Upper lobe of left lung (tissue), 6 donors: ENCODE measurements at places on chromosomes 7 and 10.

DNA sequence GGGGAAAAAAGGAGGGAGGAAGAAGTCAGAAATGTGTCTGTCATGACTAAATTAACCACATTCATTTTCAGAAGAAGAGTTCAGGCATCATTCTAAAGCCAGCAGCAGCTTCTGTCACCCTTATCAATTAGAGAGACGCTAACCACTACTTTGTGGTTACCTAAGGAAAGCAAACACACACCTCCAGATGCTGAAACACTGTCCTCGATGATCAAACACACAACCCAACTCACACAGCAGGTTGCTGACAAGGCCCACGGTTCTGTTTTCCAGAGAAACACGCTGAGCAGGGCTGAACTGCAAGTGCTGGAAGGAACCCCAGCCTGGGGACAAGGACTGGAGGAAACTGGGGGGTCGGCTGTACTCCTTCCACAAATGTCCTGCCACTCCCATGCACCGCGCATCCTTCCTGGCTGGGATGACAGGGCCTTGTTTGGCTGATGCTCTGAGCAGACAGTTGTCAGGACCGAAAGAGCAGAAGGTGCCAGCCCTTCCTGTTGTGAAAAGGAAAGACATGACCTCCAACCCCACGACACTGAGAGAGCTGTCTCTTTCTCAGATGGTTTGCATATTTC lies 36.6 kb downstream of the PRKCQ start:
- DNase-seq: no peak
- H3K36me3 ChIP-seq: no peaks in the 10 kb centered on the region
- H3K27ac ChIP-seq: peak overlapping the region; percentile 58
- no peaks in the 10 kb centered on the region for H3K27me3 ChIP-seq
- peaks cover 13% of the 10 kb centered on the region for H3K4me1 ChIP-seq
- H3K4me3 ChIP-seq: no peak overlapping the region

DNA sequence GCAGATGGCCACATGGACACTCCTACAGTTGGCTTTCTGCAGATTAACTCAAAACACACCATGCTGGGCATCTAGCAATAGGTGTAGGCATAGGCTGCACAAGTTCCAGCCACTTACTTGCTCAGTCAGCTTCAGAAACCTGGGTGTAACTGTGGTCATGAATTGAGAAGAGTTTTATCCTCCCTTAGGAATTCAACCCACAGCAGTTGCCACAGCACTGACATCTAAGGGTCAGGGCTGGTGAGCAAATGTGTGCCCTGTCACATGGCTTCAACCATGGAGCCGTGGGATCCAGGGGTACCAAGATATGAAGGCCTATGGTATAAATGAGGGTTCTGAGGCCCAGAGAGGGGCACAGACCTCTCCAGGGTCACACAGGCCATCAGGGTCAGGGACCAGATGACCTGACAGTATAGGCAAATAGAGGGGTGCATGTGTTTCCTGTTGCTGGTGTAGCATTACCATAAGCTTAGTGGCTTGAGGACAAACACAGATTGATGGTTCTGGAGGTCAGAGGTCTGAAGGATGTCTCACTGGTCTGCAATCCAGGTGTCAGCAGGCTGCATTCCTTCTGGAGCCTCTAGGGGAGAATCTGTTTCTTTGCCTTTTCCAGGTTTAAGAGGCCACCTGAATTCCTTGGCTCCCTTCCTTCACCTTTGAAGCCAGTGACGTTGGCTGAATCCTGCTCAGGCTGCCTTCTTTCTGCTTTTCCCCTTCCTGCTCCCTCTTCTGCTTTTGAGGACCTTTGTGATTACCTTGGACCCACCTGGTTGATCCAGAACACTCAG lies 24.1 kb downstream of the MINDY4 start:
- no peaks in the 10 kb centered on the region for H3K36me3 ChIP-seq
- H3K27me3 ChIP-seq: no peaks in the 10 kb centered on the region
- no peak overlapping the region for H3K27ac ChIP-seq
- H3K4me1 ChIP-seq: peaks cover 17% of the 10 kb centered on the region
- H3K4me3 ChIP-seq: no peak overlapping the region

GRCh38 chr10:97474918-97475317 lies 23.3 kb downstream of the MMS19 start:
- H3K4me1 ChIP-seq: no peaks in the 10 kb centered on the region
- H3K27me3 ChIP-seq: no peaks in the 10 kb centered on the region
- H3K4me3 ChIP-seq: no peak overlapping the region
- H3K27ac ChIP-seq: peak overlapping the region; percentile 41

DNA sequence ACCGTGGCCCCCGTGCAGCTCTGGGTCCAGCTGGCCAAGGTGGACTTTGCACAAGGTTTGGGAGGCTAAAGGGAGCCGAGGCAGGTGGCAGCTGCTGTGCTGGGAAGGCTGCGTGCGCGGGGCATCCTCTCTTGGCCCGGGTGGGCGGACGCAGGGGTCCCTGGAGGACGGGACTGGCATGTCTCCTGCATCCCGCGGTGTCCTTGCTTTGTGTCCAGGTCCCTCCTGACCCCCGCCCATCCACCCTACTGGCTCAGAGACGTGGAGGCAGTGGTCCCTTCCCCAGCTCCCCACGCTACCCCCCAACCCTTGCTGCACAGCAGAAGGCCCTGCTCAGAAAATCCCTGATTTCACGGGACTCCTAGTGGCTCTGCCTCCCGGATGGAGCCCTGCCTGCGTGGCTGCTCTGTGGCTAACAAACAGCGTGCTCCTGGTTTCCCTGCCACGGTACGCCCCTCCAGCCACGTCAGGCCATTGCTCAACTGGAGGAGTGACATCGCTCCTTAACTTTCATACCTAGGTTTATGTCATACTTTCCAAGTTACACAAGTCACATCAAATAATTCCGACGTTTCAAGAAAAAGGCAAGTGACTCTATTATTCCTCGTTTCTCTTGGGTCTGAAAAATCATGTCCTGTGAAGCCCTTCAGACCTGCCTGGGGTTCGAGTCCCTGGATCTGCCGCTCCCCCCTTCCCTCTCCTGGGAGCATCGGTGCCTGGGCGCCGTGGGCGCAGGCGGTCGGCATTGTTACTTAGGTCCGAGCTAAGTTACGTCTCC lies 421.9 kb downstream of the DNAJB6 start:
- DNase-seq: no peak
- H3K27me3 ChIP-seq: no peaks in the 10 kb centered on the region
- H3K4me1 ChIP-seq: no peaks in the 10 kb centered on the region
- no peak overlapping the region for H3K4me3 ChIP-seq
- no peaks in the 10 kb centered on the region for H3K36me3 ChIP-seq
